ENCODE measurements at places on chromosomes 1 and 21.
A peak's percentile ranks its signal among the peaks of the same experiment; 100 is the strongest.

- no peak for DNase-seq
These were observed 409.4 kb downstream of the VAV3 start for GRCh38 chr1:107555578-107555977.

DNA sequence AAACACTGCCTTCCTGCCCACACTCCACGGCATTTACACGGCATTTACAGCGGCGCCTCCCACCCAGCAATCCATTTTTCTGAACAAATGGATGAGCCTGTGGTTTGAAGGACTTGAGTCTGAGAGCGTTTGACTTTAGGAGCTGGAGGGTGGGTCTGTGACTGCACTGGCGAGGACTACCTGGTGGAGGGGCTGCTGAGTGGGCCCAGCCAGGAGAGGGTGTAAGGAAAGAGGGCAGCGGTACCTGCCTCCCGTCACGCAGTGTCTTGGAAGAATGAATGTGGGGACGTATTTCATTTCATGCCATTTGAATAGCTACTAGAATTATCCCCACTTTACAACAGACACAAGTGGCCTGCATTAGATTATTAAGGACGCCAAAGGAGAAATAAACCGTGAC lies 62.9 kb downstream of the B3GALT5 start:
- DNase-seq: no peak

- DNase-seq: no peak
These were observed 14.3 kb downstream of the G0S2 start for GRCh38 chr1:209689477-209689876.

GRCh38 chr1:186016856-186017255 lies 282.7 kb downstream of the HMCN1 start:
- DNase-seq: no peak

DNA sequence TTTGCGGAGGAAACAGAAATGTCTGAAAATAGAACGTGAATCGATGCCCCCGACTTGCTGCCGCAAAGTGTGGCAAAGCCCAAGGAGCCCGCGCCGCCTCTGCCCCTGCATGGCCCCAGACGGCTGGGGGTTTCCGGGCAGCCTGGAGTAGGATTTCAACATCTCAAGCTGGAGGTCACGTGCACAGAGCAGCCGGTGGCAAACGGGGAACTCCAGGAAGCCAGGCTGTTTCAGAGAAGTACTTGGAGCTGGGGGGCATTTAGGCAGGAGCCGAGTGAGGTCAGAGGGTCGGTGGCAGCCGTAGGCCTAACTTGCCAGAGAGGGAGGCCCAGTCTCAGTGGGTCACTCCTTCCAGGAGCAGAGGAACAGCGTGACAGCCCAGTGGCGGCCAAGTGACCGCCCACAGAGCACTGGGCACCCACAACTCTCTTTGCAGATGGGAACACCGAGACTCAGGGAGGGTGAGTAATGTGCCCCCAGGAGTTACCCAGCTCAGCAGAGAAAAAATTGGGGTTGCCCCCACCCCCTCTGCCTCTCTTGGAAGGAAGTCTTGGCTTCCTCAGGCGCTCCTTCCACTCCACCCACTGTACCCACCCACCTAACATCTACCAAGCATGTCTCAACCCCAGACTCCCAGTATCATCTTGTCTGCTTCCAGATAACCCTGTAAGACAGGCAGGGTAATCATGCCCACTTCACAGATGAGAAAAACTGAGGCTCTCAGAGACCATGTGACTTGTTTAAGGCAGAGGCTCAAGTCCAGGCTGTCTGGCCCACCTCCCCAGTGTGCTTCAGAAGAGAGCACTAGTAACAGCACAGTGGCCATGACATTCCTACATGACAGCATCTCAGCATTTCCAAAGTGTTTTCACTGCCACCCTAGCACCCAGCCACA lies 179.4 kb downstream of the HIVEP3 start:
- DNase-seq: peak; percentile 95

- DNase-seq: no peak
These were observed 37.5 kb upstream of the TTC22 start for GRCh38 chr1:54838565-54839180.

DNA sequence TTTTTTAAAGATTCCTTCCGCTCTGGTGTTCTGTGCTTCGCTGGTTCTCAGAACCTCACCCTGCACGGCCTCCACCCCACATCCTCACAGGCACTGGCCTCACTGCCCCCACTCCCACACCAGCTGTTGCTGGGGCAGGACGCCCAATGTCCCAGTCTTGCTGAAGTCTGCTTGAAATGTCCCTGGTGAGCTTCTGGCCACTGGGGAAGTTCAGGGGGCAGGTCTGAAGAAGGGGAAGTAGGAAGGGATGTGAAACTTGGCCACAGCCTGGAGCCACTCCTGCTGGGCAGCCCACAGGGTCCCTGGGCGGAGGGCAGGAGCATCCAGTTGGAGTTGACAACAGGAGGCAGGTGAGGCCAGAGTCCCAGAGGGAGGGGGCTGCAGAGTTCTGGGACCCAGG lies at the start of gene C1QA:
TSS of gene C1QA (plus strand) at position 276 of the 400 bp plus-strand sequence. CDS start 989 bp downstream, outside the sequence.
- DNase-seq: no peak

DNA sequence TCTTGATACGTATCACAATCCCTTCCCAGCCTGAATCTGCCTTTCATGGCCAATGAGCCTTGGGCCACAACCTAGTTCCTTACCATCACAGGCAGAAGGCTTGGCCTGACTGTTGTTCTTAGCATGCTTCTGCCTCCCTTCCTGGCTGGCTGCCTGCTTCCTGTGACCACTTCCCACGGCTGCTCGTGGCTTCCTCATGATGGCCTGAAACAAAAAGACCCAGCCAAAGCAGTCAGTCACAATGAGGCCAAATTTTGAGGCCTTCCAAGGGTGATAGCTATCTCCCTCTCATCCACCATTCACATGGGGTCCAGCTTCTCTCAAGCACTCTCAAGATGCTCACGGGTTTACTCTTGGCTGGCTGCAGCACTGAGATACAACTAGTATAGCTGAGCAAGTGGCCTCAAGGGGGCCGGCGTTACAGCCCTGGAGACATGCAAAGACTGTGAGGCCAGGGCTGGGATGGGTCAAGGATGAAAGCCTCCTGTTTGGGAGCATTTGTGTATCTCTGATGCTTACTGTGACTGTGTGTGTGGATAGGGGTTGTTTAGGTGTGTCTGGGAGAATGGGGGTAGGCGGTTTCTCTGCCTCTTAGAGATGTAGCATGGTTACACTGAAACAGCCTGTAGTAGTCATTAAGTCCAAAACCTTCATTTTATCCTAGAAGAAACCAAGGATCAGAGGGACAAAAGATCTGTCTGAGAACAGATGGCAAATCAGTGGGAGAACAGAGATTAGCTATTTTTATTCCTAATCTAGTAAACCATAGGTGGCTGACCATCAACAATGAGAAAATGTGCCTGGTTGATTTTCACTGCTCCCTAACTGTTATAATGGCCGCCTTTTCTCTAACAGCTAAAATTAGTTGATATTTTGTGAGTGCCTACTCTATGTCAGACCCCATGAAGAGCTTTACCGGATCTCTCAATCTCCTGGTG lies 5.4 kb upstream of the TOE1 start:
- DNase-seq: no peak

DNA sequence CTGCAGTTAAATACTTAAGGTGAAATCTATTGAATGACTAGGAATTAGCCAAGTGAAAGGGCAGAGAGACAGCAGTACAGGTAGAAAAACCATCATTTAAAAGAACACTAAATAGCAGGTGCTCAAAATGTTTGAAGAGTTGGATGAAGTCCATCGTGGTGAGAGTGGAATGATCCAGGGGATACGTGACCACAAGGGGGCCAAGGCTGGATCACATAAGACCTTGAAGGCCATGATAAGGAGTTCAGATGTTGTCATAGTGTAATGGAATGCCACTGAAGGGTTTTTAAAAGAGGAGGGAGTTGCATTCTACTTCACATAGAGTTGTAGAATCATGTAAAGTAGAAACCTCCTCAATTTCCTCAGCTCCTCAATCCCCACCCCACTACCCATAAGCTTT lies 34.8 kb upstream of the HOOK1 start:
- no peak for DNase-seq

DNA sequence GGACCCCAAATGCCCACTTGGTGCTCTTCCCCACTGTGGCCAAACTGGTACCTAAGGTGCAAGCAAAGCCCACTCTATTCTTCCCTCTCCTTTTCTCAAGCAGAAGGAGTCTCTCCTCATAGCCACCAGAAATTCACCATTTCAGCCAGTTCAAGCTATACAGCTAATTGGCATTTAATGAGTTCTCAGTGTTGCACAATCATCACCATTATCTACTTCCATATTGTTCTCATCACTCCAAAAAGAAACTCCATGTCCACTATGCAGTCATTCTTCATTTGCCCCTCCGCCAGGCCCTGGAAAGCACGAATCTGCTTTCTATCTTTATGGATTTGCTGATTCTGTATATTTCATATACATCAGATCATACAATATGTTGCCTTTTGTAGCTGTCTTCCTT lies 9.9 kb upstream of the ATG4C start:
- DNase-seq: no peak

- DNase-seq: no peak
These were observed 1.8 kb downstream of the ZNF683 start for GRCh38 chr1:26370591-26371382.

GRCh38 chr1:23895082-23895481 lies 18.1 kb downstream of the CNR2 start:
- DNase-seq: no peak

DNA sequence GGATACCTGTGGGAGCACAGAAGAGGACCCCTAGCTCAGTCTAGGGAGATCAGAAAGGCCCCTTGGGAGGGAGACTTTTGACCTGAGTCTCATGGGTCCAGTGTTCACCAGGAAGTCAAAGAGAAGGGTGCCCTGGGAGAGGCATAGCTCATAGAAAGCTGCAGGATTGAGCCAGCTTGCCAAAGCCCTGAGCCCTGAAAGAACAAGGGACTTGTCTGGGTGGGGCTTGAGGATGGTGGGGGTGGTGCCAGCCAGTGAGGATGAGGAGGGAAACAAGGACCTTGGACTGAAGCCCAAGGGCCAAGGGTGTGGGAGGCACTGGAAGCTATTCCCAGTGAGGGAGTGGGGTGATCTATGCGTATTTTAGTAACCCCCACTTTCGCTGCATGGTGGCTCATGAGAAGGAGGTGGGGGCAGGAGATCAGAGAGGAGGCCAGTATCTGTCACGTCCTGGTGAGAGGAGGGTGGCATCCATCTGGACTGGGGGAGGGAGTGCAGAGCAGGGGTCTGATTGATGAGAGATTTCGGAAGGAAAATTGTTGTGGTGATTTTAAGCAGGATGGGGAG lies 28.4 kb downstream of the DMBX1 start:
- no peak for DNase-seq

GRCh38 chr1:77459881-77460280 lies 178.1 kb downstream of the AK5 start:
- DNase-seq: no peak

DNA sequence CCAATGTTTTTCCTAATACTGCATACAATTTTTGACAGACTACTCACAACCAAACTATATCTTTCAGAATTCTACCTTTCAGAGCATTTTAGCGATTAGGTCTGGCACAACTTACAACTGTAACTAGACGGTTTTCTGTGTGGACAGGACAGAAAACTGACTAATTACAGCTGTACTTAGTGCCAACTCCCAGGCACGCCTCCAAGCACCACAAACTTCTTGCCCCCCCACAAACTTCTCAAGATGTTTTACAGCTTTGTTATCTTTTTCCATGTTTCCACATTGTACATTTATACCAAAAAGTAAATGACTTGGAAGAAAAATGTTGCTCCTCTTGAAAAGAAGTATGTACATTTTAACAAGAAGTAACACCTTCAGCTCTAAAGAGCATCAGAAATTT lies 13.8 kb downstream of the LYST start:
- DNase-seq: no peak

- no peak for DNase-seq
These were observed 113.4 kb upstream of the RAVER2 start for GRCh38 chr1:64631346-64632034.

DNA sequence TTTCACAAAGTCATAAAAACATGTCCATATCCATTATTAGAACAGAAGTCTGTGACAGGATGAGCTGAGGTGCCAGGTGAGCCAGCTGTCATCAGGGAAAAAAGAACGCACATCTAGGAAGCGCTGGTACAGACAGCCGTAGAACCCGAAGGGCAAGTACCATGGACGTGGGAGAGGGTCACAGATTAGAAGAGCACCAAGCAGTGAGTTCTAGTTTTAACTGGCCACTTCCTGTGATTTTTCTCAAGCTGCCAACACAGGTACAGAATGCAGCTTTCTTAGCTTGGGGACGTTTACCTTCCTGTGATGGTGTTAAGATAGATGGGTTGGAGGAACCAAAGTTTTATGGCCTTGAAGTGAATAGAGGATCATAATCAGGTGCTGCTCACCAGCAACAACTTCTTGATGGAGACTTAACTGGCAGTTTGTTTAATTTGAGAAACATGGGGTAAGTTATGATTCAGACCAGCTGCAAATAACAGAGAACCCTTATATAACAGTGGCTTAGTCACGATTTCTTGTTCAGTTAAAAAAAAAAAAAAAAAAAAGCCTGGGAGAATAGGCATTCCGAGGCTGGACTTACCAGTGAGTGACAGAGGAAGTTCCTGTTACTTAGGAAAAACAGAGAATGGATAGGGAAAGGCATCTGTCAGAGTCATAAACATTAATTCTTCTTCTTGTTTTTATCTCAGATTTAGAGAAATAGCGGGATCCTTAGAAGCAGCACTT lies 30.9 kb downstream of the AGT start:
- peak; percentile 25 for DNase-seq

DNA sequence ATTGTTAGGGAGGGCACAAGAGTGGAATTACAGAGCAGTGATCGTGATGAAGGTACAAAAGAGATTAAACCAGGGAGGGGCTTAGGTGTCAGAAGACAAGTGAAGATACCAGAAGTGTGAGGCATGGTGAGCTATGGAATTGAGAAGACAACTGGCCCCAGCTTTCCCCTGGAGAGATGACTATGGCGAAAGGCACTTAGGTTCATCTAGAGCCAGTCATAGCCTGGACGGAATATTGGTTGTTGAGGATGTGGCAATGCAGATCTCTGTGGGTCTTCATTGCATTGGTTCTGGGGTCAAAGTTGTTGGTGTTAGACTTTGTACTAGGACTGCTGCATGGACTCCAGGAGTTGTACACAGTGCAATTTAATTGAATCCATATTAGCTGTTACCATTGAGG lies 115.7 kb downstream of the FASLG start:
- DNase-seq: no peak

DNA sequence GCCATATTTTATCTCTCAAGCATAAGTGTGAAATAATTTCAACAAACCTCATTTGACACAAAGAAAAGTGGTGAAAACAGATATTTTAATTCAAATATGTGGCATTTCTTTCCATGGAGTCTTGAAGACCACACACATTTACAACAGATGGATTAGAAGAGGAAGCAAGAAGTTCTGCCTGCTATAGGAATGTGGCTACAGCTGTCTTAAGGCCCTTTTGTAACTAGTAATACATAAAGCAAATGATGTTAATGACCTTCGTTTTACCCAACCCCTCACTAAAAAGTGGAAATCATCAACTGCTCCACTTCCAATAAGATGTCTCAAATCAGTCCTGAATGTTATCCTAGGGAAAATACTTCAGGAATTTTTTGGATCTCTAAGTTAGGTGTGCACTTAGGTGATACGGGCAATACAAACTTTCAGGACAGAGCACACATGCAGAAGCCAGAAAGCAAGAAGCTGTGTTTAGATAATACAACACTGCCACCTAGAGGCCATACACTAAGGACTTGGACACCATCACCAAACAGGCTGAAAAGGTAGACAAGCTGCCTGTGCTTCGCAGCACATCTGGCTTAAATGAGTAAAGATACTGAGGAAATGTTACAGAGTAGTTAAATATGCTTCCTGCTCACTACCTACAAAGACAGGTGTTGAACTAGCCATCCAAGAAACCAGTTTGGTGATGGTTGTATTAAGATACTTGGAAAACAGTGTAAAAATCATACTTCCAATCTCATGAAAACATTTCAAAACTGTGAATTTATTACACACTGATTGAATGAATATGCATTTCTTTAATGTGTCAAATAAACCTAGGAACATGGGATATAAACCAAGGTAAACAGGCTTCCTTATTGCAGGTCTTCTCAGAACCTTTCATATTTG lies 24.4 kb downstream of the RRAGC start:
- DNase-seq: peak; percentile 92
